ENCODE measurements at places on chromosomes 4 and X. TPM values are rescaled to one million over a fixed set of nuclear protein-coding genes. Genes with fewer than 3 reads are reported as not detected.

GRCh38 chr4:85937507-85937906, 422.3 kb downstream of the MAPK10 start:
- no peak for DNase-seq

DNA sequence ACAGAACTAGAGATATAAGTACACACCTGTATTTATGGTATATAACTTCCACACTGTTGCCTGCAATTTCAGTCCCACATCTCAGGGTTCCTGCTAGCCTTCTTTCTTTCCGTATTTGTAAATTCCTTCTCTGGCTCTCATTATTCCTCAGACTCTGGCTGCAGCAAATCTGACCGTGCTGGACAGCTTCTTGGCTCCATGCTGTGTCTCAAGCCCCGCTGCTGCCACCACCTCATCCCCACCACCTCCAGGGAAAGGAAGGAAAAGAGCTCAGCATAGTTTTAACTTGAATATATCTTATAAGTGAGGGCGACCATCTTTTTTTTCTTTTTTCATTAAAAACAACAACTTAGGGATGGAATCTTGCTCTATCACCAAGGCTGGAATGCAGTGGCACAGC, 155.6 kb upstream of the CXCL13 start:
- DNase-seq: no peak

DNA sequence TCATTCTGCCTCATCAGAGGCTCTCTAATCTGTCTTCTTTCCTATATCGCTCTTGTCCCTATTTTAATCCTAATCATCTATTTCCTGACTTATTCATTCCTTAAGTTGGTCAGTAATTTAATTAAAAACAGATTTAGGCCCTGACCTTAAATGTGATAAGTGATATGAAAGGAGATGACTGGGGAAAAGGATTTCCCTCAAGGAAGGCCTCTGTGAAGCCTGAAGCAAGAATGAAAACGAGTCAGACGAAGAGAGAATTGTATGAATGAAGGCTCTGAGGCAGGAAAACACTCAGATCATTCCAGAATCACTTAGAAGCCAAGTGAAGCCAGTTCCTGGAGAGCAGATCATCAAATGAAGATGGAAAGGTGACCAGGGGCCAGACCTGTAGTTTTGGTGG, 22.1 kb downstream of the PKD2 start:
- no peak for DNase-seq

- no peak for DNase-seq
Observed at GRCh38 chrX:42050345-42050744, 127.0 kb upstream of the CASK start.

DNA sequence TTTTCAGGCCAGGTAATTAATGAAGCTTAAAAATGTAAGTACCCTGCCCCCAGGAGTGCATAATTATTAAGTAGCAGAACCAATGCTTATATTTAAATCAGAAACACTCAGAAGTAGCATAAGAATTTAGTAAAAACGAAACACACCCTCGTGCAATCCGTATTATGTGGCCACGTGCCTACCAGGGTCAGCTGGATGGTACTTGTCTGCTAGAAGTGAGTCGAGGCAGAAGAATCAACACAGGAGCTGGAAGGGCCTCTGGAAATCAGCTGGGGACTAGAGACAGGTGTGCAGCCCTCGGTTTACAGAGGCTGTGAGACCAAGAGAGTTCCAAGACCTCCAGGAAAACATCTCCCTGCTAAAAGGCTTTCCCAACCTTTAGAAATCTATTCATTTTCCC, 559 bp upstream of the FAM47E start:
- peak; percentile 47 for DNase-seq

DNA sequence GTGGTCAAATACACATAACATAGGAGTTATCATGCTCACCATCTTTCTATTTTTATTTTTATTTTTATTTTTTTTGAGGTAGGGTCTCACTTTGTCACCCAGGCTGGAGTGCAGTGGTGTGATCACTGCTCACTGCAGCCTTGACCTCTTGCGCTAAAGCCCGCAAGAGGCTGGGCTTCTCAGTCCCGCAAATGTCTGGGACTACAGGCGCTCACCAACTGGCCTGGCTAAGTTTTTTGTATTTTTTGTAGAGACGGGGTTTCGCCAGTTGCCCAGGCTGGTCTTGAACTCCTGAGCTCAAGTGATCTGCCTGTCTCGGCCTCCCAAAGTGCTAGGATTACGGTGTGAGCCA, 295 bp upstream of the TLR10 start:
- no peak for DNase-seq

DNA sequence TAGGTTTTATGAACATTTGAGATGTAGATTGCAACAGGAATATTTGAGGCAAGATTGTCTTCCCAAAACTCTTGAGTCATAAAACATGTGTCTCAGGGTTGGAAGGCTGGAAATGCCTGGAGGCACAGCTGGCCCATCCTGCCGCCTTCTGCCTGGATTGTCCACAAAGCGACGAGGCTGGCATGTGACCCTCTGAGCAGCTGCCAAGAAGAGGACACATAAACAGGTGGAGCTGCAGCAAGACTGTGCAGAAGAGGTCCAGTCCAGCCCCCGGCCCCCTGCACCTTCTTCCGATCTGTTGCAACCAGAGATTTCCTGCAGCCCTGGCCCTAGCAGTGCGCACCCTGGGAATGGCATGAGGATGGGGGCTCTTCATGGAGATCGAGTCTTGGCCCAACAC, 101.9 kb upstream of the BCOR start:
- DNase-seq: no peak

- no peak for DNase-seq
Observed at GRCh38 chr4:127656047-127656680, 23.4 kb downstream of the INTU start.

The FGD1 gene
- 5.4 TPM for total RNA-seq
